ENCODE measurements at places on chromosomes 3 and 15. TPM values are rescaled to one million over a fixed set of nuclear protein-coding genes. Genes with fewer than 3 reads are reported as not detected.

Gene EIF4E3
- total RNA-seq, result 2.2 TPM

GRCh38 chr3:13282986-13283876, 136.9 kb downstream of the NUP210 start:
- no peak for DNase-seq

Gene ABTB1
- 8.2 TPM for total RNA-seq

- no peak for DNase-seq
These were observed 34.3 kb upstream of the CMC1 start for GRCh38 chr3:28207000-28207733.

GRCh38 chr3:197420115-197420514, 121.7 kb upstream of the DLG1 start:
- DNase-seq, result peak; percentile 9

DNA sequence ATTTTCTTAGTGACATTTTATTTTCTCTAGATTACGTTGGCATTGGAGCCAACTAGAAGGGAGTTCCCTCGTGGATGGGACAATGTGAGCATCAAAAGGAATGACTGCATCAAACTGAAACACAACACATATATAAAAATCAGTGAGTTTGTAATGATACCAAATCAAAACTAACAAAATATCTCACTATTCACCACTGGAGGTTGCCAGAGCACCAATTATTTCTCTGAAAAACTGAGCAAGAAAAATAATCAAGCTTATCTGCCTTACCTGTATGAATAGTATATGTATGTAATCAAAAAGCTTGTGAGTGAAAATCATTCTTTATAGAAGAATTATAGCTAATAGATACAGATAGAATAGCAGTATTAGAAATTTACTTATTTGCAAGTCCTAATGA, 46.8 kb upstream of the OTOL1 start:
- no peak for DNase-seq

DNA sequence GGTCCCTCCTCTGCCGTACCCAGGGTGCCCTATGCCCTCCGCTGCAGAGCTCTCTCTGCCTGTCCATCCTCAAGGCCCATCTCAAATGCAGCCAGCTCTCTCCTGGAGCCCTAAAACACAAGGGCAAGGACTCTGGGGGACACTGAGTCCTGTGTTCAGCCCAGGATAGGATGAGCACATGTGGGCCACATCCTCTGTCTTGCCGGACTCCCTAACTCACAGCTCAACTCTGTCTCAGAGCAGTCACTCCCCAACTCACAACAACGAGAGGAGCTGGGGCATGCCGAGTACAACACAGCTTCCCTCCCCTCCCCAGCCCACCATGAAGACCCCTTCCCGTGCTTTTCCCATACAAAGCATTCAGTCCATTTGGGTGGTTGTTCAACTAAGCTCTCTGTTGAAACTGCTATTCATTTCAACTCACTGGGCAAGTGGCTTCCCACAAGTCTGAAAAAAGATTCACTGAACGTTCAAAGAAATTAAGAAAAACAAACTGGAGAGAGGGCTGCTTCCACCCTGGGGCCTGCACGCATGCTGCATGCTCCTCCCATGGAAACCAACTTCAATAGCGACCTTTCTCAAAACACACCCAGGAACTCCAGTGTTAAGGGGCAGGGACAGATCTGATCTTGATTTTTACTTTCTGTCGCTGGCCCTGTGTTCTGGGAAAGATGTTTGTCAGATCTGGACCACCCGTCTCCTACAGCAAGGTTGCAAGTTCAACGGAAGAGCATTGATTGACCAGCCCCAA, 124.3 kb upstream of the IGF1R start:
- DNase-seq, result no peak

DNA sequence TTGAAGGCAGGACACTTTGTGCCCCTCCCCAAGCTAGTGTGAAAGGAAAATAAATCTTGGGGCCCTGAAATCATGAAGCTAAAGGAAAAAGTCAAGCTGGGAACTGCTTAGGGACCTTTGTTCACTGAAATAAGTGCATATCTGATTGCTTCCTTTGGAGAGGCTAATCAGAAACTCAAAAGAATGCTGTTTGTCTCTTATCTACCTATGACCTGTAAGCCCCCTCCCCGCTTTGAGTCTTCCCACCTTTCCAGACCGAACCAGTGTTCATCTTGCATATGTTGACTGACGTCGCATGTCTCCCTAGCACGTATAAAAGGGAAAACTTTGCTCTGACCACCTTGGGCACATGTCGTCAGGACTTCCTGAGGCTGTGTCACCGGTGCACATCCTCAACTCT, 53.1 kb downstream of the SLC30A4 start:
- no peak for DNase-seq

Gene GRAMD1C
- total RNA-seq, result 12.1 TPM

Gene WDR72
- total RNA-seq, result not detected

Gene MYRIP
- not detected for total RNA-seq

DNA sequence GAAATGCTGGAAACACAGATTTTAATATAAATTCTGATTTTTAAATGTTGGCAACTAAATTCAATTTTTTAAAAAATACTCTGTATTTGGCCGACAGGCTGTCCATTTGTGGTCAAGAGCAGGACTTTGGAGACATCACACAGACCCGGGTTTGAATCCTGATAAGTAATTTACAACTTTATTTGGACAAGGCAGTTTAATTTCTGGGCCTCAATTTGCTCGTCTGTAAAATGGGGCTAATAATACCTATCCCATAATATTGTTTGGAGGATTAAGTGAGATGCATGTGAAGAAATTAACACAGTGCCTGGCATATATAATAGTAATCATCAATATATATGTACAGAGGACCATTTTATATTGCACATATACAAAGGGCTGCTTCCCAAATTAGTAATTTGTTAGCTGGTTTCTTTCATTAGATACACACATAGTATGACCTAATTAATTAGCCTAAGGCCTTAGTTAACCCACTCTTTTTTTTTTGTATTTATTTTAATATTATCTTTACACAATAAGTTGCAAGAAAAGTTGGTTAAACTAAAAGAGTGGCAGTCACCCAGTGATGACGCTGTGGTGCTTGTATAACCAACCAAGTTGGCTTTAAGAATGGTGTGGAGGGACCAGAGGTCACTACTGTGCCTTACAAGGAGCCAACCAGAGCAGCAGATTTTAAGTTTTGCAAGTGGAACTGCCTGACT, 665 bp downstream of the PIGB start:
- DNase-seq, result peak; percentile 75

DNA sequence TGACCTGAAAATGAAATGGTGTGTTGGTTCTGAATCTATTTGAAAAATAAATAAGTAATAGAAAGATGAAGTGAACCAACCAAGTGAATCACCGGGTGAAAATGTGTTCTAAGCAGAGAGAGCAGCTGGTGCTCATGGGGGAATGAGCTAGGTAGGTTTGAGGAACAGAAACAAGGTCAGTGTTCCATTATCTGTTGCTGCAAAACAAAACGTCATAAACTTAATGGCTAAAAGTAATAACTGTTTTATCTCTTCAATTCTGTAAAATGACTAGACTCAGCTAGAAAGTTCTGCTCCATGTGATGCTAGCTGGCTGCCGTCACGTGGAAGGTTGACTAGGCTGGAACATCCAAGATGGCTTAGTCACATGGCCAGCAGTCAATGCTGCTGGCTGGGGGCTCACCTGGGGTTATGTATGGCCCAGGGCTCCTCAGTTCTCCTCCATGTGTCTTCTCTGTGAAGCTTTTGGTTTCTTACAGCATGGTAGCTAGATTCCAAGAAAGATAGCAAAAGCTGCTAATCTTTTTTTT, 13.3 kb upstream of the SH3BP5 start:
- no peak for DNase-seq

Gene GNAT1
- total RNA-seq, result not detected

DNA sequence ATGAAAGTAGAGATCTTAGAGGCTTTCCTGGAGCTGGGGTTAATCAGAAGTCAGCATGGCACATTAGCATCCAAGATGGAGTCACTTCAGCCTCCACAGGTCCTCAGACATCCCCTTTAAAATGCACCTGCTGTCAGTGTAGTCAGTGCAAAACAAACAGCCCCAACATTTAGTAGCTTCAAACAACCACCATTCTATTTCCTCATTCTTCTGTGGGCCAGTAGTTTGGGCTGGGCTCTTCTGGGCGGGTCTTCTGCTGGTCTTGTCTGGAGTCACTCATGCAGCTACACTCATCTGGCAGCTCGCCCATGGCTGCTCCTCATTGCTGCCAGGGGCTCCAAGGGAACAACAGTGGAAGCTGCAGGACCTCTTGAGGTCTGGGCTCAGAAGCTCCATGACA, 99.9 kb downstream of the TLE3 start:
- peak; percentile 37 for DNase-seq

DNA sequence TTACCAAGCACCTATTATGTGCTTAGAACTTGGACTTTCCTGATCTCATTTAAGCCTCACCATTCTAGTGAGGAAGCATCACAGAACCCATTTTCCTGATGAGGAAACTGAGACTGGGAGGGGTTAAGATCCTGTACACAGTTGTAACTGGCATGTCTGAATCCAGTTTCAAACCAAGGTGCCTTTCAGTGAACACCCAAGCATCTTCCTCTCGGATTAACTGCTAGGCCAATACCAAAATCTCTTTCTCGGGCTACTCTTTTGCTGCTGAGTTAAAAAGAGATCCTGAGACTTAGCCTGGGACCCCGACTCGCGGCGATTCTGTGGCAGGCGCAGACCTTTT, 578 bp upstream of the CEMIP start:
- peak; percentile 53 for DNase-seq

GRCh38 chr15:83747050-83747717, 93.3 kb downstream of the ADAMTSL3 start:
- peak; percentile 79 for DNase-seq

DNA sequence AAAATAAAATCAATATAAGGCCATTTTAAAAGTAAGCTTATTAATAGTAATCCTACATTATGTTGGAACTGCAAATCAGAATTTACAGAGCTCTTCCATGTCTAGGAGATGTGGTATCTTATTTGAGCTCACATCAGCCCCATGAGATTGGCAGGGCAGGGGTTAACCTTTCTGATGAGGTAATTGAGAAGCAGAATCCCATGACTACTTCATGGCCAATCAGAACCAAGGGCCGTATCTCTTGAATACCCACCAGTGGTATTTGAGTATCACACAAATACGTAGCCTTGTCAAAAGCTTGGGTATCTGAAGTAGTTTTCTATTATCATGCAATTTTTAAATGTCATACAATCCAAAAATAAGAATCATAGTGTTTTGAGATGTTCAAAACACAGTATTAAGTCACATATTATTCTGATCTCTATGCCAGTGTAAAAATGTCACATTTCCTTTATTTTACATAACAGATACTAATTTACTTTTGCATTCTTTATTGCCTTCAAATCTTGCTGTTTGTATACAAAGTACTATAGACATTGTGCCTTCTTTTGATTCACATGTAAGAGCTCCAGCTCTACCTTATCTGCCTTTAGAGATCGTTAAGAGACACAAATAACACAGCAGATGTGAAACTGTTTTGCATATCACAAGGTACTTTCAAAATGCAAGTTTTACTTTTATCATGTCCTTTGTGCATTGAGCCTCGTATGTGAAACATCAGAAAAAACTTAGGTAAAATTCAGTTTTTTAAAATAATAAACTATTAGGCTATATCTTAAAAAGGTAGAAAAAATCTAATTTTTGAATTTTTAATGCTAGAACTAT, 251.7 kb upstream of the GOLGA6L4 start:
- peak; percentile 6 for DNase-seq

DNA sequence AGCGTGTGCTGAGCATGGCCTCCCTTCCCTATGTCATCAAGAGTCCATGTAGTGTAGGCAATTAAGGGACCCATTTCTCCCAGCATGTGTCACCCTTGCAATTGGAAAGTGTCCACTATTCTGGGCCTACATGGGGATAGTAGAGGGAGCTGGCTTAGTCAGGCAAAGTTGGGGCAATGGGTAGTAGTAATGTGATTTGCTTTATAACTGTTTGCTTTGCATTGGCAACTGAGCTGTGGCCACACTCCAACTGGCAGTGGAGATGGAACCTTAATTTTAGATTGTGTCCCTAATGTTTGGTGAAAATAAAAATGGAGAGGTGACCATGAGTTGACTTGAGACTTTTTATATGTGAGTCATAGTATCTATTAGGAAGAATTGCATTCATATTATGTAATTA, 97.7 kb upstream of the SAMMSON start:
- DNase-seq, result no peak

DNA sequence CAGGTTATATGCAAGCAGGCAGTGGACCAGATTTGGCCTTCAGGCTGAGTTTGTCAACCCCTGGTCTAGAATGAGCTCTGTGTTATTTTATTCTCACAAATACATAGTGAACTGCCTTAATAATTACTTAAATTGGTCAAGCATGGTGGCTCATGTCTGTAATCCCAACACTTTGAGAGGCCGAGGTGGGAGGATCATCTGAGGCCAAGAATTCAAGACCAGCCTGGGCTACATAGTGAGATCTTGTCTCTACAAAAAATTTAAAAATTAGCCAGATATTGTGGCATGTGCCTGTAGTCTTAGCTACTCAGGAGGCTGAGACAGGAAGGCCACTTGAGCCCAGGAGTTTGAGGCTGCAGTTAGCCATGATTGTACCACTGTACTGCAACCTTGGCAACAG, 15.0 kb downstream of the PLS1 start:
- DNase-seq, result no peak

- peak; percentile 4 for DNase-seq
These were observed 1.8 kb downstream of the CLASP2 start for GRCh38 chr3:33716227-33716626.

DNA sequence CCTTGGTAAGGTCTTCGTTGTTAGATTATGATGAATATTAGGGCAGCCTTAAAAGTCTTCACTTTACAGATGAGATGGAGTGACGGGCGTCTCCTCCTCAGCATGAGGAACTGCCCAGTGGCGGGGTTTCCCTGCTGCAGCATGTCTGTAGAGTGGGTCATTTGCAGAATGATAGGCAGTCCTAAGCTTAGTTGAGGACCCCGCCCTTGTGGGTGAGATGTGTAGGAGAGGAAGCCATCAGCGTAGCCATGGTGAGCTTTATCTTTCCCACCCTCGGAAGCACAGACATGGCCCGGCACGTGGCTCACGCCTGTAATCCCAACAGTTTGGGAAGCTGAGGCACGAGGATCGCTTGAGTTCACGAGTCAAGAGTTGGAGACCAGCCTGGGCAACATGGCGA, 877 bp downstream of the NIT2 start:
- DNase-seq, result no peak

Gene GDPGP1
- 9.6 TPM for total RNA-seq

DNA sequence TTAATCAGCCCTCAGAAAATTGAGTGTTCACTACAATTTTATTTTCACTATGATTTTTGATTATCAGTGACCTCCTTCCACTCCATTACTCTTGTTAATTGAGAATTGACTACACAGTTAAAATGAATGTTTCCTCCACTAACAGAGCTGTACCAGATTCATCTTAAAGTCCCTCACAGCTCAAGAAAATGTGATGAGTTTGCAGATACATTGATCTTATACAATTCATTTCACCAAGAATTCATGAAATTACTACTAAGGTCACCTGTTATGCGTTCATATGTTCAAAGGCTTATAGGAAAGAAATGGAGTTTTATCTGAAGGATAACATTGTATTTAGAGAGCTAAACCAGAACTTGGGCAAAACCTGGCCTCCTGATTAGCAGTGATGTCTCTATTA, 17.5 kb downstream of the NMNAT3 start:
- no peak for DNase-seq

DNA sequence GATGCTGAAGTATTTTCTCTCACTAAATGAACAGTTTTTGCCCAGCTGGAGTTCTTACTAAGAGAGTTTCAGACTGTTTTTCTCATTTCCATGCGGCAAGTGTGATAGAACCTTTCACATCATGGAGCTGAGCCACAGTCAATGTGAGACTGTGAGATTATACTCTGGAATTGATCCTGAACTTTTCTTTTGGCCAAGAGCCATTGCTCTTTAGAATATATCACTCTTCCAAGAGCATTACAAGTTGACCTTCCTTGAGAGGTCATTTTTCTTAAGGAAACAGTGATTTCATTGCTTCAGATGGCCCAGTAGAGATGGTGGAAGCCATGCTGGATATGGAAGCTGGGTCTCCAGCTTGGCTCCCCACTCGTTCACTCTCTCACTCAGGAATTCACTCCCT, 212.9 kb upstream of the UMPS start:
- DNase-seq, result no peak
